Right renal pelvis (tissue), 4 donors: ENCODE measurements at places on chromosomes 3 and 15. TPM values are rescaled to one million over a fixed set of nuclear protein-coding genes. Genes with fewer than 3 reads are reported as not detected.

The FES gene
- 14.9 TPM for polyA plus RNA-seq

The VPS39 gene
- polyA plus RNA-seq, result 56.6 TPM

The RNF168 gene
- polyA plus RNA-seq, result 14.5 TPM

The KLF15 gene
- 13.3 TPM for polyA plus RNA-seq

The ACKR2 gene
- polyA plus RNA-seq, result 2.0 TPM

The C3orf22 gene
- polyA plus RNA-seq, result 0.06 TPM

The SSUH2 gene
- polyA plus RNA-seq, result 4.0 TPM

The GUCA1C gene
- 0.41 TPM for polyA plus RNA-seq

The LRRN1 gene
- 19.7 TPM for polyA plus RNA-seq

The ARNT2 gene
- 61.2 TPM for polyA plus RNA-seq

DNA sequence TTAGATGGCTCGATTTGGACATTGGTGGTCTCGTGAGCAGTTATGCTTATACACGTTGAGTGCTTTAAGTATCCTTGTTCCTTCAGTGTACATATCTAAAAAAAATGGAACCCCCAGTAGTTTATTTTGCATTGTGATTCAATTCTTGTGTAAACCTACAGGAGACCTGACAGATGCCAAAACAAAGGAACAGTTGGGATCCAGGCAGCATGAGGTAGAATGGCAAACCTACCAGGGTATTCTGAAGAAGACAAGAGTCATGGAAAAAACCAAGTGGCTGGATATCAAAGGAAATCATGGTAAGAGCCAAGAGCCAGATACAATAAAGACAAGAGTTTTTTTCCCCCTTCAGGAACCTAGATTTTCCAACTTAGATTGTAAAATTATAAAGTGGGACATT, 2.0 kb downstream of the TMEM62 start:
- DNase-seq, result no peak

DNA sequence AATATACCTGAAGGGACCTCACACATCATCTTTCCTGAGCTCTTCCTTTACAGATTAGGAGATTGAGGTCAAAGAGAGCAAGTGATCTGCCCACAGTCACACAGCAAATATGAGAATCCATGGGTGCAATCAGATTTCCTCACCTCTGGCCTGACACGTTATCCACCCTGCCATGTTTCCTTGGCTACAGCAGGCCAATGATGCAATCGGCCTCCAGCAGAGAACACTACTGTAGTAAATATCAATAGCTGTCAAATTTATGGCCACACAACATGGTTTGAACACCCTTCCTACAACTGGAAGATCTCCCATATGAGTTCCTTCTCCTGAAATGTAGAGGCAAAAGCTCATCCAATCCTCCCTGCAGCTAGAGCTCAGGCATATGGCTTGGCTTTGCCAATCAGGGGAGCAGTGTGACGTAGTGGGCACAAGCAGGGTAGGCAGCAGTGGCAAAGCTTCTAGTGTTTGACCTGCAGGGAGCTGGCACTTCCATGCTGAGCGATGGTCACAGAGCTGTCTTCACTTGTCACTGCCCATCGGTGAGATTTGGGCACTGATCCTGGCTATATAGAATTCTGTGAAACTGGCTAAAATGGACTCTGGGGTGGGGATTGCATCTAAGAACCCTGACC, 271.3 kb downstream of the TJP1 start:
- DNase-seq, result no peak

- no peak for DNase-seq
Measured at GRCh38 chr3:103866113-103866512, 1431.3 kb downstream of the ZPLD1 start.

DNA sequence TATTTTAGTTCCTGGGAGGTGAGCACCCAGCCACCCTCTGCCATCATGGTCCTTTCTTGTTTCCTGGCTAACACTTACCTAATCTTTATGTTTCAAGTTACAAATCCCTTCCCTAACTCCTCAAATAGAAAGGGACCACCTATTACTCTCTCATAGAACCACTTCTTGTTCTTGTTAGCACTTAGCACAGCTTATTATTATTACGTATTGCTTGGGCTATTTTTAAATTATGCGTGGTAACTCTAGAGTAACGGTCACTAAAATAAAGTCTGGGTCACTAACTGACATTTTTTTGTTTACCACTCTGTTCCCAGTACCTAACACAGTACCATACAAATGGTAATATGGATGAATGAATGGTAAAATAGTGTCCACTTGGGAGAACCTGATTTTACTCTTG, 141.9 kb downstream of the LRTM1 start:
- DNase-seq, result no peak

DNA sequence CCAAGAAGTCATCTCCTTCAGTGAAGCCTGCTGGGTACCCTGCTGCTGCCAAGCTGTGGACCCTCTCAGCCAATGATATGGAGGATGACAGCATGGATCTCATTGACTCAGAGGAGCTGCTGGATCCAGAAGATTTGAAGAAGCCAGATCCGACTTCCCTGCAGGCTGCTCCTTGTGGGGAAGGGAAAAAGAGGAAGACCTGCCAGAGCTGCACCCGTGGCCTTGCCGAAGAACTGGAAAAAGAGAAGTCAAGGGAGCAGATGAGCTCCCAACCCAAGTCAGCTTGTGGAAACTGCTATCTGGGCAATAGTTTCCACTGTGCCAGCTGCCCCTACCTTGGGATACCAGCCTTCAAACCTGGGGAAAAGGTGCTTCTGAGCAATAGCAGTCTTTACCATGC, 13.7 kb upstream of the ANP32A start:
- DNase-seq, result no peak

DNA sequence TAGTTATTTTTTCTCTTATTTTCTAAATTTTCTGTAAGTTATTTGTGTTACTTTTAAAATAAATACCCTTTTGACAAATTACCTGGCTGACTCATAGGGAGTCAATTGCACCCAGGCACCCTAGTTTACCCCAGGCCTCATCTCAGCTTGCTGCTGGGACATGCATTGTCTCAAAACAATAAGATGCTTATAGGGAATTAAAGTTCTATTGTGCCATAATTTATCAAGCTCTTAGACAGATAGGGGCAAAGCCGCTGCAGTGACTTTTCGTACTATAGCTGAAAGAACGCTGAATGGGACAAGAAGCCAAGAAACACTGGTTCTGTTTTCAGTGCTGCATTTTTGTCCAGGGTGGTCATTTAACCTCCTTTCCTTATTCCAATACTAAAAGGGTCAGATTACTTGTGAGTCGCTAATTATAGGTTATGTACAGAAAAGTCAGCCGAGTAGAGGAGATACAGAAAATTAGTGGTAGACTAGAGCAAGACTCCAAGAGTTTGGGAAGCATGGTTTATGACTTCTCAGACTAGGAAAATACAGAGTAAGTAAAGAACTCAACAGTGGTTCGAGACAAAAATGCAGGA, 50.3 kb downstream of the EXD1 start:
- DNase-seq, result no peak

- no peak for DNase-seq
Measured at GRCh38 chr3:190369668-190370295, 18.2 kb upstream of the CLDN16 start.

GRCh38 chr3:137105277-137105977, 147.6 kb downstream of the IL20RB start:
- peak; percentile 44 for DNase-seq

DNA sequence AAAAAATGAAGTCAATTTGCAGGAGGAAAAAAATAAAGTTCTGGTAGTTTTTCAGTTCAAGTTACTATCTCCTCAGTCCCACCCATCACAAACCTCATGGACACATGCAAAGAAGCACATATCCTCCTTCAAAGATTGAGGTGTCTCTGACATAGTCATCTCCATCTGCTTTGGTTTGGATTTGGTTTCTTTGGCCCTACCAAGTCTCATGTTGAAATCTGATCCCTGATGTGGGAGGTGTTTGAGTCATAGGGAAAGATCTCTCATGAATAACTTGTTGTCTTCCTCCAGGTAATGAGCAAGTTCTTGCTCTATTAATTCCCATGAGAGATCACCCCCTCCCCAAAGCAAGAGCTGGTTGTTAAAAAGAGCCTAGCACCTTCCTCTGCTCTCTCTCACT, 446.8 kb downstream of the IGSF11 start:
- no peak for DNase-seq

DNA sequence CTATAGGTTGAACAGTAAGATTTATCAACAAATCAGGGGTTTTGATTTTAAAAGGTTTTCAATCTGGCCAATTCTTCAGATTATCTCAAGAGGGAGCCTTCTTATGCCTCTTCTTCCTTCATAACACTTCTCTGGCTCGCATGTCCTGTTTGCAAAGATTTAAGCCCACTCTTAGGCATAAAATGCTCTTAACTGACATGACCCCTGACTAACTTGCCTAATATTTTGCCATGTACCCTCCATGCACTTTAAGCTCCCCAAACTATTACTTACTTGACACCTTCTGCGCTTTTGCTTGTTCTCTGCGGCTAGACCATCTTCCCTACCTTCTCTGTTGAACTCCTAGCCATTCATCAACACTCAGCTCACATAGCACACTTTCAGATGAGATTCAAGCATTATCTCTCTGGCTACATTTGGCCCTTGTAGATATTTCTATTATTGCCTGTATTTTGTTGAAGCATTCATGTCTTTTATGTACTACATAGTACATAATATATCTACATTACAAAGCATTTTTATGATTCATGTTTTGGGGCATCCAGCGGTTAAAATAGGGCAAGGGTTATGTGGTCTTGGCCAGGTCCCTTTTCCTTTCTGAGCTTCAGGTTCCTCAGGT, 1.0 kb upstream of the ARIH1 start:
- DNase-seq, result peak; percentile 12

DNA sequence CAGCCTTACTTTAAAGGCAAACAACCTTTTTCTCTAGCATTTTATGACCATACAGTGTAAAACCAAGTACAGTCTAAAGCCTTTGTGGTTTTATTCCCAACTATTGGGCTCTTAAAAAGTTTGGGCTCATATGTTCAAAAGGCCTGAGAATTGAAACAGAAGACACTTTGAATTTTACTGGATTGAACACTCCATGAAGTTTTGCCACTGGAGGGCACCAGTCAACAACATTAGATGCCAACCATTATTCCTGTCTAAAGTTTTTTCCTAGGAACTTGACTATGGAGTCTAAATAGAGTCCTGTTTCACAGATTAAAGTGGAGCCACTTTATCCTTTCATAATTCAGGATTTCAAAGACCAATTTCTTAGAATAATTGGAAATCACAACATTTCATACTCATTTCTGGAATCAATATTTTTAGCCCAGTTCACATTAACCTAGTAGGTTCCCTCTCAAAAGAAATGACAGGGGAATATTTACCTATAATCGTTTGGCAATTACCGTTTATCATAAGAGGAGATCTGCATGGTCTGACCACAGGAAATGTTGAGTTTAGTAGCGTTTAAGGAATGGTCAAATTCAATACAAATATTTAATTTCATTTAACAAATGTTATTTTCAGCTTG, 244.1 kb upstream of the PDZRN3 start:
- DNase-seq, result peak; percentile 45

GRCh38 chr3:4794798-4795197, 184.4 kb upstream of the BHLHE40 start:
- no peak for DNase-seq

- no peak for DNase-seq
Measured at GRCh38 chr3:85481411-85482212, 522.8 kb downstream of the CADM2 start.

- DNase-seq, result no peak
Measured at GRCh38 chr3:142542054-142542453, 36.5 kb downstream of the ATR start.

DNA sequence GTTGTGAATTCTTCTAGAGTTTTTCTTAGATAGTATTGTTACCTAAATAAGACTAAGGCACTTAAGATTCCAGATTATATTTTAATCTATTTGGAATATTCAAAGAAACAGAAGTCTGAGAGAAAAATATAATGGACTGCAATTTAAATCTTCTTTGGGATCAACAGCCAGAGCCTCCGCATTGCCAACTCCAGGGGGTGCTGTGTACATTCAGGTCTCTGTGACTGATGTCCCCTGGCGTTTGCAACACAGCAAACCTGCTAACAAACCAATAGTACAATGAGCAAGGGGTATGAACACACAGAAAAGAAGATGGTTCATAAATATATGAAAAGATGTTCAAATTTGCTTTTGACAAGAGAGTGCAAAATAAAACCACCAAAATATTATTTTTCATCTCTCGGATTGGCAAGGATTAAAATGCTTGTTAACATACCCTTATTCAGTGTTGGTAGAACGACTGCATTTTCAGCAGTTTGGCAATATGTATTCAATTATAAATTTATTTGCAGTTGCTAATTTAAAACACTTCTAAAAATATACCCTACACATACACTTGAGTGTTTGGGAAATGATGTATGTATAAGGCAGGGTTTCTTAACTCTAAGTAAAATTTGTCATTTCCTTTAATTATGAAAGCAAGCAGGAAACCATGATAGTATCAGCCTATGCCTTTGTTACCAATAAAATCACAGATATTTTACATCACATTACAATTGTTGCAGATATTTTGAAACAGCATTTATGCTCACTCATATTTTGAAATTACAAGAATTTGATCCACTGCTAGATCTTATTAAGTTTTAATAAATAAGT, 16.1 kb upstream of the TM4SF1 start:
- peak; percentile 40 for DNase-seq

DNA sequence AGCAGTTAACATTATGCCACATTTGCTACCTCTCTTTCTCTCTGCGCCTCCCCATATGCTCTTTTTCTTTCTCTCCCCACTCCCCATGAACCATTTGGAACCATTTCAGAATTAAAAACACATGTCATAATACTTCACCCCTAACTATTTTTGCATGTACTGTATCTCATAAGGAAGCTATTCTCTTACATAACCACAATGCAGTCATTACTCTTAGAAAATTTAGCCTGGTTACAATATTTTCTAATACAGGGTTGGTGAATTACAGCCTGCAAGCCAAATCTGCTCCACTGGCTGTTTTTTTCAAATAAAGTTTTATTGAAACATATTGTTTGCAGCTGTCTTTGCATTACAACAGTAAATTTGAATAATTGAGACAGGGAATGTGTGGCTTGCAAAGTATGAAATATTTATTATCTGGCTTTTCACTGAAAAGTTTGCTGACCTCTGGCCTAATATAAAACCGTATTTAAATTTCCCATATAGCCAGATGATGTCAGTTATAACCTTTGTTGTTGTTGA, 62.8 kb downstream of the SGO1 start:
- no peak for DNase-seq

DNA sequence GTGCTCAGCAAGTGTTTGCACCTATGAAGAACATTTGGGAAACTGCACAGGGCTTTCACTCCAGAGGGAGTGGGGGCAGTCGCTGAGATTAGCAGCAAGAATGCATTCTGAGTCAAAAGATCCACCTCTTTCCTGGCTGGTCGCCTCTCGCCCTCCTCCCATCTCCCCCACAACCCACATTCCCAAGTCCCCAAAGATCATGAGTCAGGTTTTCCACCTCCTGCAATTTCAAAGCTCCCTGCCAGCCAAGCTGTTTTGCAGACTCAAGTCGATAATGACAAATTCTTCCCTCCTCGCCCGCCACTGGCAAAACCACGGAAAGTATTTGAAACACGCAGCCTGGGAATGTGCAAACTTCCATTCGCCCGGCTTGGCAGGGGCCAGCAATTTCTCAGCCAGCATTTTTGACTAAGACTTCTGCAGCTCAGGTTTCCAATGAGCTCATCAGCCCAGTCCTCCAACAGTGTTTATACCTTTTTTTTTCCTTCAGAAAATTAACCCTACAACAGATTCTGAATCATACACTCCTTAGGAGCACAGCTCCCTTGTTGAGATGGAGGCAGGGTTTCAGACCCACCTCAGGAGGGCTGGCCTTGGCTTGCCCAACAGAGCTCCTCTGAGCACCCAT, 181.4 kb downstream of the SMAD6 start:
- peak; percentile 35 for DNase-seq
